GM06990 (cell line): ENCODE measurements at places on chromosomes 7 and 10.

DNA sequence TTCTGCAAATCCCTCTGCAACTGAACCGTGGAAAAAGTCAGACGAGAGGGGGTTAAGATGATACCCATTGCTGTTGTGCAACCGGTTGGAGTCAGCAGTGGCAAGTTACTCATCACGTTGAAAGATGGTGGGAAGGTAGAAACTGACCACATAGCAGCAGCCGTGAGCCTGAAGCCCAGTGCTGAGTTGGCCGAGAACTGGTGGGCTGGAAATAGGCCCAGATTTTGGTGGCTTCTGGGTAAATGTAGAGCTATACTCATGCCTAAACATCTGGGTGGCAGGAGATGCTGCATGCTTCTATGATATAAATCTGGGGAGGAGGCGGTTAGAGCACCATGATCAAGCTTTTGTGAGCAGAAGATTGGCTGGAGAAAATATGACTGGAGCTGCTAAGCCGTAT lies 78.6 kb downstream of the ARL5B start:
- no peak for DNase-seq

DNA sequence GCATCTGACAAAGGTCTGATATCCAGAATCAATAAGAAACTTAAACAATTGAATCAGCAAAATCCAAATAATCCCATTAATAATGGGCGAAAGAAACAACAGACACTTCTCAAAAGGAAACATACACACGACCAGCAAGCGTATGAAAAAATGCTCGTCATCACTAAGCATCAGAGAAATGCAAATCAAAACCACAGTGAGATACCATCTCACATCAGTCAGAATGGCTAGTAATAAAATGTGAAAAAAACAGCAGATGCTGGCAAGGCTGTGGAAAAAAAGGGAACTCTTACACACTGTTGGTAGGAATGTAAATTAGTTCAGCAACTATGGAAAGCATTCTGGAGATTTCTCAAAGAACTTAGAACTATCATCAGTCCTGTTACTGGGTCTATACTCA lies 496.7 kb downstream of the SH2D4B start:
- no peak for DNase-seq

- DNase-seq, result no peak
Measured at GRCh38 chr10:29830531-29831512, 196.1 kb upstream of the SVIL start.

DNA sequence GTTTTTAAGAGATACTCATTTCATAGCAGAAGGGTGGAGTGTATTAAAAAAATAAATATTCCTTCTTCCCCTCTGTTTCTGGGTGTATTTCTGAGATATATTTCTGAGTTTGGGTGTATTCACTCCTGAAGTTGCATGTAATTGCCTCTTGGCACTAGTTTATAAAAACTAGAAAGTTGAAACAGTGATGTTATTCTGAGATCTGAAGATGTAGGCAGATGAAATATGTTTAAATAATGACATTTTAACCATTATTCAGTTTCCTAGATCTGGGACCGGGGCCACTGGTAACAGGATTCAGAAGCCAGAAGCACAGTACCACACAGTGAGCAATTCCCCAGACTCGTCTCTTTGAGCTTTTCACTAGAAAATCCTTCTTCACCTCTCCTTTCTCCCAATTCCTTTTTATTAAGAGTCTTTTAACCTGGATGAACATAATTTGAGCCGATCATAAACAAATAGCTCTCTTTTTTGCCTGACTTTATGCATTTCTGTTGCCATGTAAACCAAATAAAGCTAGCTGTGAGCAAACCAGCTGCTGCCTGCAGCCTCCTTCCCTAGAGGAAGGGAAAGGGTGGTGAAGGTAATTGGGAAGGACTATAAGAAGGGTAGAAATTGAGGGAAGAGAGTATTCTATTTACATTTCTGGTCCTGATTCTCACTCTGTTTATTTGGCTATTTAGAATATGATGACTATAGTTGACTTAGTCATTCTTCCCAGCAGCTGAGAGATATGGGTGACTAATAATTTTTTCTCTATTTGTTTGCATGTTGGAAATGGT lies 101.8 kb upstream of the STRIP2 start:
- DNase-seq, result no peak

DNA sequence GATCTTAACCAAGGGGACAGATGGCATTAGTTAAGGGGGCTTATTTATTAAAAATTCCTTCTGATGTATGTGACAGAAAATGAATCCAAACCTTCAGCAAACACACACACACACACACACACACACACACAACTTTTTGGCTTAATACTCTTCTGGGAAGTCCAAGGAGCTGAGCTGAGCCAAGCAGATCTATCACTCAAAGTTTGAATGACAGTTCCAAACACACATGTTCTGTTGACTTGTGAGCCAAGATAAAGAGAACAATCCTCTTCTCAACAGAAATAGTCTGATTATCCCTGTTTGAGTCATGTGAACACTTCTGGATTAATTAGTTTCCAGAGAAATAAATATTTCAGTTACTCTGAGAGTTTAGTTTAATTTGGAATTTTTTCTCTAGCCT lies 31.5 kb downstream of the KBTBD2 start:
- DNase-seq, result no peak

DNA sequence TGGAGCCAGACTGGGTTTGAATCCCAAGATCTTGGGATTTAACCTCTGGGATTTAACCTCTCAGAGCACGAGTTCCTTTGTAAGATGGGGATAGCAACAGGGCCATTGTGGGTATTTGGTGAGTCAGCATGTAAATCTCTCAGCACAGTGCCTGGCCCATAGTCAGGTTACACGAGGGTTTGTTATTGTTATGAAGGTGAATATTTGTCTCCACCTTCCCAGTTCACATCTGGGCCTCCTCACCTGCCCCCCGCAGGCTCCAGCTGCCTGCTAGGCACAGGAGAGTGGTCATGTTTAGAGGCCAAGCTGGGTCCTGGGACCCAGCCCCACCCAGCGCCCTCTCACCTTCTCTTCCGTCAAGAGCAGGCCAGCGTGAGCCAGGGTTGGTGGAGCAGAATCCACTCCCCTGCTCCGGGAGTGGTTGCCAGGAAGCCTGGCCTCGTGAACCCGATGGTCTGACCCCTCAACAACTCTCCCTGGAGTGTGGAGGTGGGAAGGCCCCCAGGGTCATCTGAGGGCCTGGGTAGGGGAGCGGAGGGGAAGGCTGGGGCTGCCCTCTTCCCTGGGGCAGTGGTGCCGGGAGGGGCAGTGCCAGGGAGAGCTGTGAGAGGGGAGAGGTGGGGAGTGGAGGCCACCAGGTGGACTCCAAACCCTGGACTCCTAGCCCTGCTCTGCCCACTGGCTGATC lies 26.0 kb downstream of the FAM241B start:
- DNase-seq, result no peak

- DNase-seq, result no peak
Measured at GRCh38 chr10:112844681-112845544, 105.1 kb upstream of the TCF7L2 start.

DNA sequence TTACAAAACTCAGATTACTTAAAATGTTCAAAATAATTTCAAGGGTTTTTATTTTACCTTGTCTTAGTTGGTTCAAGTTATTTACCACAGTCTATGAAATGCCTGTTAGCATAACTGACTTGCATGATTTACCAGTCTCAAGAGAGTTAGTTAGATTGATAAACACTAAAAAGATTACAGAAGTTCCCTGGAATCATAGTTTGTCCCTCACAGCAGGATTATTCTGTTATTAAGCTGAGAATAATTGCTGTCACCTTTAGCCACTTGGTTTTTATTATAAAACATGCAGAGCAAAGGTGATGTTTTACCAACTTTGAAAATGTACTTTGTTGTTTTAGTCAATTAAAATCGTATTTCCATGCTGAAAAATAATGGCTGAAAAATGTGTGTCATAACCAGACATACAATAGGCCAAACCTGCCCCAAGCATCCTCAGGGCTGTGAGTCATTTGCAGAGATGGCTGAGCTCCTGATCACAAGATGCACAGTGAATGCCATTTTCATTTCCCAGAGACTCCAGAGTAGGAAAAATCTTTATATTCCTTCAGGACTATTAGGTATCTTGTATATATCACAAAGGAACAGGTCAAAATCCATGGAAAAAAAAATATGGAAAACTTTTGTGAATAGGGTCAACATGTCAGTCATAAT lies 87.8 kb upstream of the DKK1 start:
- DNase-seq, result no peak

DNA sequence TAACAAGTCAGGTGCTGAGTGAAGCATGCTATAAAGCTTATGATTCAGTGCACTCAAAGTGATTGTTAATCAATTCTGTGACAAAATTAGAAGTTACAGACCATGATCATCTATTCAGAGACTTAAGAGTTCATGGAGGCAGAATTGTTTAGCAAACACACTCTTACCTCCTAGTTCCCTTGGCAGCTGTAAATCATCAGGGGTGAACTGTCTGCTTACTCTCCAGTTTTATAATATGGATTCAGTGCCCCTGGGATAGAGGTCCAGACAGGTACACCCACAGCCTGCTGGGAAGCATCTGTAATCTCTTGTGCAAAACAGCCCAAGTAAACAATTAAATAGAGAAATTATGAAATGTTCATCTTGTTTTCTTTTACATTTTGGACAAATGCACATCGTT lies 835.0 kb upstream of the COBL start:
- DNase-seq, result no peak

- no peak for DNase-seq
Measured at GRCh38 chr7:149606826-149607225, 109.2 kb upstream of the ZNF746 start.

- no peak for DNase-seq
Measured at GRCh38 chr7:135159359-135160085, 11.0 kb downstream of the CYREN start.

- DNase-seq, result no peak
Measured at GRCh38 chr7:40544221-40544723, 409.5 kb downstream of the SUGCT start.

GRCh38 chr7:43834463-43835251 lies 34.7 kb downstream of the MRPS24 start:
- DNase-seq, result peak; percentile 48

DNA sequence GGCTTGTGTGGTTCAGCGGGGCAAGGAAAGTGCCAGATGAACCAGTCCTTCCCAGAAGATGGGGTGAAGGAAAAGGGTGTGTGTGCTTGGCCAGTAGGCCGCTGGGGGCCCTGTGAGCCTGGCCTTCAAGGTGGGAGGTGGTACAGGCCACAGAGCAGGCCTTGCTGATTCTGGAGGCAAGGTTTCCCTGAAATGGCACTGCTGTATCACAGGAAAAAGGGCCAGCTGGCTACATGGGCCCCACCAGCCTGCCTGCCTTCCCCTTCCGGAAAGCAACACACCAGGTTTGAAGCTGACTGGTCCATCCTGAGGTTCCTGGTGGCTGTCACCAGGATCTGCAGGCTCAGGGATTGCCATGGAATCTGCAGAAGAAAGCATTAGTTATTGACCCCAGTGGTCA lies 12.5 kb downstream of the MMRN2 start:
- no peak for DNase-seq

- no peak for DNase-seq
Measured at GRCh38 chr10:49595713-49596492, 14.2 kb upstream of the SLC18A3 start.

GRCh38 chr10:44958196-44958897 lies 1.3 kb upstream of the RASSF4 start:
- no peak for DNase-seq

DNA sequence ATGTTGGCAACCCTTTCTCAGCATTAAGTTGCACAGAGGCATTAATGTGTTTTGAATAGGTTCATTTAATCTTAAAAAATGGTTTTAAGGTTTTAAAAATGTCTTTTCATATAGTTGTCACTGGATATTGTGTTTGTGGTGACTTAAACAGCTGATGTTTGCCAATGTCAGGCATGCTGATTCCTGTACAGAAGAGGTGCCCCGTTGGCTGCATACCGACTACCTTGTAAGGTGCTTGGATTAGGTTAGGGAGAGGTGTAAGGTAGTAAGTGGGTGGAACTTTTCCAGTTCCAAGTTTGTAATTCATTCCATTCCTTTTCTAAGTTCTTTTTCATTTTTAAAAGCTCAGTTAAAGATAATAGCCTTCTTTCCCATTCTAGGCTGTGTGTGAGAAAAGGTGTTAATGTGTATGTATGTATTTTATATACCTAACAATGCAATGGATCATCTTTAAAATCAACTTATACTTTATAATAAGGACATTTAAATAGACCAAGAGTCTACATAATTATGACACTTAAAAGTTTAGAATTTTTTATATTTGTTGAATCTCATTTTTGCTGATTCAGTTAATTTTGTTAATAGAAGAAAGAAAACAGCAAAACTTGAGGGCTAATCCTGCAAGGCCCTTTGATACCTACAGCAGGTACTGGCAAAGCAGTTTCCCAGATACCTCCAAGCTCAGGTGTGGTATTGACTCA lies 155.2 kb downstream of the LCOR start:
- DNase-seq, result no peak

DNA sequence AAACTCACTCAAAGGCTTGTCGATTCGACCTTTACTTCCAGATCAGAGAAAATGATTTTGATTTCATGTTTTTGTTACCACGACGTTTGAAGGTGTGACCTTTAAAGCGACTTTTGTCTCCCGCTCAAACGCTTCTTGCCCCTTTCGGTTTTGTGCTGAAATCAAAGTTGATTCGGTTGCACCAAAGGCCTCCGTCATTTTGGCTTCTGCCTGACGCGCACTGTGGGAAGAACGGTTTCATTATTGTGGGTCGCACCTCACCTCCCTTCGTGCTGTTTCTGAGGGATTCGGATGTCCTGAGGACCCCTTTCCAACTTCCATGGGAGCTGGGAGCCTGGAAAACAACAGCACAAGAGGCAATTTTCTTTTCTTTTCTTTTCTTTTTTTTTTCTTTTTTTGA lies 176.9 kb downstream of the DNAJB6 start:
- DNase-seq, result no peak

- no peak for DNase-seq
Measured at GRCh38 chr7:96144260-96144526, 177.7 kb downstream of the SLC25A13 start.

GRCh38 chr10:70146489-70147258 lies at the start of gene TYSND1:
Gene TYSND1 (minus strand): TSS chr10:70146700. CDS start chr10:70146586, 114 bp downstream.
- DNase-seq, result peak; percentile 88
